ENCODE measurements at places on chromosomes 13 and 19. TPM values are rescaled to one million over a fixed set of nuclear protein-coding genes. Genes with fewer than 3 reads are reported as not detected.

GRCh38 chr13:30410705-30411125 lies 11.6 kb upstream of the UBE2L5 start:
- no peak for DNase-seq

DNA sequence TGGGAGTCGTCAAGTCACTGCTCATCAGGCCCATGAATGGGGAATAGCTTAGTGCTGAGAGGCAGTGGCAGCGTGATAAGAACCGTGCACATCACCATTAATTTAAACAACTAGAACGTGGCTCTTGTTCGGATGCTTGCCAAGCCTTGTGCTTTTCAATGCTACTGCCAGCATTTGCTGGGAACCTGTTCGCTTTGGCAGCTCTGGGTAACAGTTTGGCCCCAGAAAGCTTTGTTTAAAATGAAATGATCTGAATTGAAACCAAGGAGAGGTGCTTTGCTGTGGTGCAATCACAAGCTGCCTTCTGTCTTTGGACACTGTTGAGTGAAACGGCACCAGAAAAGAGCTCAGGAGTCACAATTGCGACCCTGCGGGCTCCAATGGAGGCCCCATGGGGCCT lies 53.5 kb upstream of the OLFM4 start:
- DNase-seq, result no peak

GRCh38 chr19:18610245-18610555 lies 2.5 kb upstream of the TMEM59L start:
- no peak for DNase-seq

- no peak for DNase-seq
Measured at GRCh38 chr13:27905650-27906049, 14.2 kb upstream of the PDX1 start.

- no peak for DNase-seq
Measured at GRCh38 chr13:65638572-65639168, 1591.5 kb downstream of the PCDH9 start.

DNA sequence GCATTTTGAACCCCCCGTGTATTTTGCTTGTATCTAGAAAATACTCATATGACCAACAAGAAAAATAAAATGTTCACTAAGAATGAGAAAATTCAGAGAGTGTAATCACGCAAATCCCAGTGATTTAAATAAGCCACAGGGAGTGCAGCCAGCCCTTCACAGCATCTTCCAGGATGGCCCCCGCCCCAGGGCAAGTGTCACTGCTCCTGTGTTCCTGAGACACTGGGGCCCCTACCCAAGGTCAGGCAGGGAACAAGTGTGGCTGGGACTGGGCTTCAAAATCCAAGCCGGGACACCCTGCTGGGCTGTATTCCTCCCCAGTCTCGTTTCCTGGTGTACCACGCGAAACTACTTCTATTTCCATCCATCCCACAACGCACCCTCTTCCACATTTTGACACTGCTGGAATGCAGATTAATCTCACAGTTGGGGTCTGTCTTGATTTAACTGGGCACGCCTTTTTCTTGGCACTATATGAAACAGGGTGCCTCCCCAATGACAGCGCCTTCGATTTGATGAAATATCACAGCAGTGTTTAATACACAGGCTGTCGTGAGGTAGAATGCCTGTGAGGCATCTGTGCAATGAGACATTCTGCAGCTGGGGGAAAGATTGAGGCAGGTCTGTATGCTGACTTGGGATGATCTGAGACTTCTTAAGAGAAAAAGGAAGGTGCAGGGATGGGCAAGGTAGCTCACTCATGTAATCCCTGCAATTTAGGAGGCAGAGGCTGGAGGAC lies 18.3 kb upstream of the CCNP start:
- no peak for DNase-seq

GRCh38 chr13:94553766-94554165 lies 42.2 kb downstream of the TGDS start:
- no peak for DNase-seq

Gene LCP1
- 10.8 TPM for polyA plus RNA-seq

Gene ZNF177
- 6.6 TPM for polyA plus RNA-seq
